Astrocyte (in vitro differentiated cells and primary cell): ENCODE measurements at places on chromosomes 1 and 21.
A peak's percentile ranks its signal among the peaks of the same experiment; 100 is the strongest.

DNA sequence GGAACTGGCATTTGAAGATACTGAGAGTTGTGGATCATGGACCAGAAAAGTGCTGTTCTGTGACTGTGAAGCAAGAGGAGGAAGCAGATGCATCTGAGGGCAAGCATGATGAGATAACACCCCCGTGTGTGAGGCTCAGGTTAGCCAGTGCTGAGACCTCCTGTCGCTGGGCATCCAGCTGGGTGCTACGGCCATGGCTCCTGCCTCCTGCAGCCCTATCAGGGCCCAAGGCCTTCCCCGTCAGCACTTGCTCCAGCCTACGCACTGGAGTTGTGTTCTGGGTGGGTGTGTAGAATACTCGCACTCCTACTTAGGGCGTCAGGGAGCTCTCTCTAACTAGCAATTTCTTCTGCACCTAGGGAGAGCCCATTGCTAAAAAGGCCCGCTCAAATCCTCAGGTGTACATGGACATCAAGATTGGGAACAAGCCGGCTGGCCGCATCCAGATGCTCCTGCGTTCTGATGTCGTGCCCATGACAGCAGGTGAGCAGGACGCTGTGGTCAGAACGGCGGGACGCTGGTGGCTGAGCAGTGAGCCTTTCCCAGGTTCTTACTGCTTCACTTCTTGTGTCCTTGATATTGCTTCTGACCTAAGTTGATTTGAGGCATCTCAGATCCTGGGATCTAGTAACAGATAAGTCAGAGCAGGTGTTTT, 6.5 kb downstream of the PPIE start:
- H3K27me3 ChIP-seq, result no peaks in the 10 kb centered on the region
- no peak overlapping the region for H3K4me3 ChIP-seq
- H3K27ac ChIP-seq, result no peak overlapping the region

DNA sequence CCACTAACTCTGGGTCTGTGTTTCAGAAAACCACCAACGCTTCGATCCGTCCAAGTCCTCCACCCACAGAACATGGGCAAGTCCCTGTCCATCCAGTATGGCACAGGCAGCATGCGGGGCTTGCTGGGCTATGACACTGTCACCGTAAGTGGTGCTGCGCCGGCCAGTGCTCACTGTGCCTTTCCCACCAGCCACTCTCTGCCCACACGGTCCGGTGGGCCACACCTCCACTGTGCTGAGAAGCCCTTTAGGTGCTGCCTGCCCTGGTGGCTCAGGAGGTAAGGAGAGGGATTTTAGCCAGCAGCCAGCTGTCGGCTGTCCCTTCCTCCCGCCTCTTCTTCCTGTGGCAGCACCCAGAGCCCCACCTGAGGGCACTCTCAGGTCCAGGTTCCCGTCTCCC, 33.9 kb downstream of the PROK1 start:
- H3K4me1 ChIP-seq, result no peaks in the 10 kb centered on the region
- H3K27me3 ChIP-seq, result peaks cover 16% of the 10 kb centered on the region
- no peak overlapping the region for H3K27ac ChIP-seq
- no peaks in the 10 kb centered on the region for H3K36me3 ChIP-seq

- H3K27ac ChIP-seq, result no peak overlapping the region
- H3K36me3 ChIP-seq, result no peaks in the 10 kb centered on the region
- no peak overlapping the region for H3K4me3 ChIP-seq
- H3K4me1 ChIP-seq, result peaks cover 29% of the 10 kb centered on the region
- DNase-seq, result peak; percentile 45
These were observed 18.4 kb downstream of the MTHFR start for GRCh38 chr1:11787251-11787803.

DNA sequence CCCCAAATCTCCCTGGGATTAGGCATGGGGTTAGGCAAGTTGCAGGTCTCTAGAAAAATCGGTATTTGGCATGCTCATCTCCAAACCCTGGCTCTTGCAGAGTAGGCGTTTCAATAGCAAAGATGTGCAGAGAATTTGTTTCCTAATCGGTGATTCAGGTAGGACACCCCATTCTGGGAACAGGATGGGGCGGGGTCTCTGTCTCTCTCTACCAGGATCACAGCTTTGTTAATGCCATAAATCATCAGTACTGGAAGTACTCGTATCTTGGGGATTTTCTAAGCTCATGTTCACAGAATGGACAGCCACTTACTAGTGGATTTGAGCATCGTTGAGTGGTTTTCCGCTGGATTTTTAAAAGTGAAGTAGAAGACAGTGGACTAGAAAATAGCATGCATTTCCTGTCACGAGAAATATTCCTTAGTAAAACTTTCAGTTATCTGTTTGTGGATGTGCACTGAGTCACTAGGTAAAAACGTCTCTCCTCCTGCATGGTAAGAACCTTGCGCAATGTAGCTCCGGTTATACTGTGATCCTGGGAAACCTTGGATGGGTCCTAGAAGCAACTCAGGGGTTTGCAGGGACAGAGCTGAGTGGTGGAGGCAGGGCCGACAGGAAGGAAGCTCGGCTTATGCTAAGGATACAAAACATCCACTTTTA, 5.1 kb downstream of the TMEM51 start:
- peaks cover 2% of the 10 kb centered on the region for H3K27me3 ChIP-seq
- no peak overlapping the region for H3K27ac ChIP-seq
- peaks cover 6% of the 10 kb centered on the region for H3K4me1 ChIP-seq
- DNase-seq, result peak; percentile 85

DNA sequence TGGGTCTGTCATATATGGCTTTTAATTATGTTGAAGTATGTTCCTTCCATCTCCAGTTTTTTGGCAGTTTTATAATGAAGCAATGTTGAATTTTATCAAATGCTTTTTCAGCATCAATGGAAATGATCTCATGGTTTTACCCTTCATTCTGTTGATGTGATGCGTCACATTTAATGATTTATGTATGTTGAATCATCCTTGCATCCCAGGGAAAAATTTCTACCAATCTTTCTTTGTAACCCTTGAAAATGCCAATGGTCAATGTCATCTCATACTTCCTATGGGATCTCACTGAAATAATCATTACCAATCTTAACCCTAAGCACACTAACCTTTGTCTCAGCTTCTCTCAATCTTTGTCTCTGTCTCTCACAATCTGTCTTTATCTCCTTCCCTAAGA, 1004.0 kb downstream of the KCNT2 start:
- H3K27me3 ChIP-seq, result no peaks in the 10 kb centered on the region
- peak overlapping the region; percentile 84 for H3K27ac ChIP-seq
- no peaks in the 10 kb centered on the region for H3K4me1 ChIP-seq
- peaks cover 2% of the 10 kb centered on the region for H3K36me3 ChIP-seq
- DNase-seq, result peak; percentile 79

DNA sequence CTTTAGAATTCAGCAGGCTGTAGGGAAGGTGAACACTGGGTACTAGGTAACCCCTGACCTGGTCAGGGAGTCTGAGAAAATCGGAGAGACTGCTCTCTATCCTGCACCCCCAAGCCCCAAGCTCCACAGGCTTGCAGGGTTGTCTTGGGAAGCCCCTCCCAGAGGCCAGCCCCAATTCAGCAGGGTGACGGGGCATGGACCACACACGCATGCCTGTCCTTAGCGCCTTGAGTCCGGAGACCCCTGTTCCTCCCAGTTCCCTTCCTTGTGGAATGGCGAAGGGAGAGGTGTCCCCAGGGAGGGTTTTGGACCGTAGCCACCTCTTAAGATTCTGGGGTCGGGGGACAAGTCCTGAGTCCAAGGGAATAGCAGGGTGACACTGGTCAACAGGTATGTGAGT, 116.1 kb downstream of the HLCS start:
- H3K4me3 ChIP-seq, result no peak overlapping the region
- DNase-seq, result no peak
- H3K36me3 ChIP-seq, result no peaks in the 10 kb centered on the region
- H3K4me1 ChIP-seq, result peaks cover 16% of the 10 kb centered on the region
- no peaks in the 10 kb centered on the region for H3K27me3 ChIP-seq
- no peak overlapping the region for H3K27ac ChIP-seq

- no peaks in the 10 kb centered on the region for H3K4me1 ChIP-seq
- H3K27me3 ChIP-seq, result no peaks in the 10 kb centered on the region
- no peak overlapping the region for H3K27ac ChIP-seq
- no peaks in the 10 kb centered on the region for H3K36me3 ChIP-seq
- no peak overlapping the region for H3K4me3 ChIP-seq
These were observed 102.5 kb downstream of the EBNA1BP2 start for GRCh38 chr1:43069461-43070050.

- peak; percentile 97 for DNase-seq
- H3K27me3 ChIP-seq, result peaks cover 3% of the 10 kb centered on the region
- H3K36me3 ChIP-seq, result no peaks in the 10 kb centered on the region
- peak within 1 kb of the TSS; percentile 83 for H3K4me3 ChIP-seq
- H3K27ac ChIP-seq, result peak within 1 kb of the TSS; percentile 87
These were observed at the start of gene FH for GRCh38 chr1:241519308-241520079. Gene FH (minus strand): TSS chr1:241519755. CDS start chr1:241519722, 33 bp downstream.

- H3K27ac ChIP-seq, result no peak overlapping the region
- no peaks in the 10 kb centered on the region for H3K27me3 ChIP-seq
- no peak overlapping the region for H3K4me3 ChIP-seq
- H3K36me3 ChIP-seq, result peaks cover 4% of the 10 kb centered on the region
- DNase-seq, result no peak
These were observed 43.3 kb upstream of the HP1BP3 start for GRCh38 chr1:20830378-20830777.

DNA sequence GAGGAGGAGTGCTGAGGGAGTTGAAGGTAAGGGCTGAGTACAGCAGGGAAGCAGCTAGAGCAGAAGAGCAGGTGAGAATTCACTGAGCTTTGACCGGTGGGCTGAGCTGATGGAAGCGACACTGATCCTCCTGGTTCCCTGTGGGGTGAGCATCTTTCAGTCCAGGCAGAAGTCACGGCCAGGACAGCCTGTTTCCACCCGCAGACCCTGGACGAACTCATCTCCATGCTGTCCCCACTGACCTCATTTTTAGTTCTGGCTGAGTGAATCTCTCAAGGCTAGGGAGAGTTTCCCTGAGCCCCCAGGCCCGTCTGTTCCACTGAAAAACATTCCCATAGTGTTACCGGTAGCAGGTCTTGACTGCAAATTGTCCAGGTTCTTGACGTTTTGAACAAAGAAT, 31.5 kb downstream of the FAM163A start:
- no peaks in the 10 kb centered on the region for H3K36me3 ChIP-seq
- no peak overlapping the region for H3K27ac ChIP-seq
- peaks cover 7% of the 10 kb centered on the region for H3K27me3 ChIP-seq

GRCh38 chr1:222736470-222736869, 532 bp upstream of the FAM177B start:
- no peak overlapping the region for H3K27ac ChIP-seq
- H3K27me3 ChIP-seq, result no peaks in the 10 kb centered on the region
- no peak for DNase-seq
- peaks cover 24% of the 10 kb centered on the region for H3K36me3 ChIP-seq
- no peak overlapping the region for H3K4me3 ChIP-seq

DNA sequence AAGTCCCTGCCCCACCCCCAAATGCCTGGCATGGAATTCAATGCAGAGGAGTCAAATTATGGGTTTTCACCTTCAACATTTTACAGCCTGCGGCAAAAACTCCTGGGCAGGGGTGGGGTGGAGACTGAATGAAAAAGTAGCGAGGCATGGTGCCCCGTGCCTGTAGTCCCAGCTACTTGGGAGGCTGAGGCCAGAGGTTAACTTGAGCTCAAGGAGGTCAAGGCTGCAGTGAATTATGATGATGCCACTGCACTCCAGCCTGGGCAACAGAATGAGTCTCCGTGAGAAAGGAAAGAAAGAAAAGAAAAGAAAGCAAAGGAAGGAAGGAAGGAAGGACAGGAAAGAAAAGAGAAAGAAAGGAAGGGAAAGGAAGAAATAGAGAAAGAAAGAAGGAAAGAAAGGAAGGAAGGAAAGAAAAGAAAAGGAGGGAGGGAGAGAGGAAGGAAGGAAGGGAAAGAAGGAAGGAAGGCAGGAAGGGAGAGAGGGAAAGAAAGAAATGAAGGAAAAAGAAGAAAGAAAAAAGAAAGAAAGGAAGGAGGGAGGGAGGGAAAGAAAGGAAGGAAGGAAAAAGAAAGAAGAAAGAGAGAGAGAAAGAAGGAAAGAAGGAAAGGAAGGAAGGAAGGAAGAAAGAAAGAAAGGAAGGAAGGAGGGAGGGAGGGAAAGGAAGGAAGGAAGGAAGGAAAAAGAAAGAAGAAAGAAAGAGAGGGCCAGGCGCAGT, 11.1 kb downstream of the LEMD1 start:
- no peaks in the 10 kb centered on the region for H3K4me1 ChIP-seq
- peaks cover 16% of the 10 kb centered on the region for H3K27me3 ChIP-seq
- H3K27ac ChIP-seq, result no peak overlapping the region

GRCh38 chr1:18515120-18515667, 34.5 kb downstream of the KLHDC7A start:
- H3K27ac ChIP-seq, result no peak overlapping the region
- no peaks in the 10 kb centered on the region for H3K27me3 ChIP-seq
- H3K36me3 ChIP-seq, result no peaks in the 10 kb centered on the region
- H3K4me1 ChIP-seq, result no peaks in the 10 kb centered on the region
- H3K4me3 ChIP-seq, result no peak overlapping the region

DNA sequence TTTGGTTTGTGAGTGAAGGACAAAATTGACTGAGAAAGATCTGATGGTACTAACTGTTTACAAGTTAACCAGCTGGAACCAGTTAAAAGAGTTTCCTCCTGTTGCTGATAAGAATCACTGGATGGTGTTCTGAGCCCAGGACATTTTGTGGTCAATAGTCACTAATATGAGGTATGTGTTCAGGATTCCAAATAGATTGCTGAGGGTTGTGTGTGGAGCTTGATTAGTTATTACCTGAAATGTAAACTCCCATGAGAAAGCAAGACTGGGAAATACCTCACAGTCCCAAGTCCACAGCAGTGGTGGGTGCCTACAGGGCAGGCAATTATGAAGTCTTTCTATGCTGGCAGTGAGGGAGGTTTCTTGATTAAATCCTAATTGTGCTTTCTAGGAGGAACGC, 164.6 kb downstream of the DNM3 start:
- peak; percentile 91 for DNase-seq
- H3K27me3 ChIP-seq, result no peaks in the 10 kb centered on the region
- no peak overlapping the region for H3K27ac ChIP-seq
- H3K4me3 ChIP-seq, result no peak overlapping the region
- H3K4me1 ChIP-seq, result no peaks in the 10 kb centered on the region

DNA sequence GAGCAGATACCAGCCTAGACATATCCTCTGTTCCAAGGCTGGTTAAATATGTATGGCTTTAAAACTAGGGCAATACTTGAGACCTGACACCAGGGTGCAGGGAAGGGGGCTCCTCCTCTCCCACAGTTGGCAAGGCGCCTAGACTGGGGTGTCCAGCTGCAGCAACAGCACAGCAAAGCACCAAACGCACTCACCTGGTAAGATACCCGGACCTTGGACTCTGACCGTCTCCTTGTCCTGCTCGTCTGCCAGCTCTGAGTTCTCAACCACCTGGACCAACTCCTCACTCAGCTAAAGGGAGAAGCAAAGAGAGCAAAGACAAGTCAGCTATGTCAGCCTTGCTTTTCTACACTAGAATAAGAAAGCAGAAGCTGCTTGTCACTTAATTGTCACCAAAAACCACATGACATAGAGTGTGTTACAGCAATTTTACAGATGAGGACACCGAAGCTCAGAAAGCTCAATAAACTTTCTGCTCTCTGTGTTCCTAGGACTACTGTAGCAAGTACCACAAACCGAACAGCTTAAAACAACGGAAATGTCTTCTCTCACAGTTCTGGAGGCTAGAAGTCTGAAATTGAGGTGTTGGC, 4.4 kb downstream of the PACC1 start:
- H3K27me3 ChIP-seq, result no peaks in the 10 kb centered on the region
- DNase-seq, result no peak
- peaks cover 7% of the 10 kb centered on the region for H3K4me1 ChIP-seq

- no peak overlapping the region for H3K4me3 ChIP-seq
- no peak overlapping the region for H3K27ac ChIP-seq
- DNase-seq, result no peak
- H3K36me3 ChIP-seq, result no peaks in the 10 kb centered on the region
- no peaks in the 10 kb centered on the region for H3K4me1 ChIP-seq
- H3K27me3 ChIP-seq, result no peaks in the 10 kb centered on the region
These were observed 126.6 kb downstream of the PRDM2 start for GRCh38 chr1:13826591-13826990.
